ENCODE measurements at places on chromosomes 4 and X. TPM values are rescaled to one million over a fixed set of nuclear protein-coding genes. Genes with fewer than 3 reads are reported as not detected.

The CXCL10 gene
- polyA plus RNA-seq: 0.94 TPM

The CTAG2 gene
- polyA plus RNA-seq: not detected

The RPS6KA6 gene
- 9.4 TPM for polyA plus RNA-seq

The AGA gene
- polyA plus RNA-seq: 28.2 TPM

The HAND2 gene
- polyA plus RNA-seq: 0.20 TPM
